ENCODE measurements at places on chromosomes 1 and 21.
A peak's percentile ranks its signal among the peaks of the same experiment; 100 is the strongest.

- DNase-seq, result peak; percentile 99
These were observed at the start of gene LEMD1 for GRCh38 chr1:205421798-205422197. TSS of gene LEMD1 (minus strand) at chr1:205422056. CDS start at chr1:205420536, 1,520 bp downstream.

GRCh38 chr1:85570446-85571180 lies 9.9 kb upstream of the CCN1 start:
- no peak for DNase-seq

DNA sequence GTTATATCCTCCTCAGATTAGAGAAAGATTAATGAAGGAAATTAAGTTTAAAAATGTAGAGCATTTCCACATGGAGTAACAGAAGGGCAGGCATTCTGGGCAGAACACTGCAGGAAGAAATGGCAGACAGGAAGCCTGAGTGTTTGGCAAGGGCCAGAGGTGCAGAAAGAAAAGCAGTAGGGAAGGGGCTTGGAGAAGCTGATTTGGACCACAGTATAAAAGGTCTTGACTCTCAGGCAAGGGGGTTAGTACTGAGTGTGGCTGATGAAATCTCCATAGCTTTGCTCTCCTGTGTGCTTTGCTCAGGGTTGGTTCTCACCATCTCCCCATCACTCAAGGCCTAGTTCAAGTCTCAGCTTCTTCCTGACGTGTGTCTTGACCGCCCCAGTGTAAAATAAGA lies 80.2 kb downstream of the SLC45A1 start:
- no peak for DNase-seq

DNA sequence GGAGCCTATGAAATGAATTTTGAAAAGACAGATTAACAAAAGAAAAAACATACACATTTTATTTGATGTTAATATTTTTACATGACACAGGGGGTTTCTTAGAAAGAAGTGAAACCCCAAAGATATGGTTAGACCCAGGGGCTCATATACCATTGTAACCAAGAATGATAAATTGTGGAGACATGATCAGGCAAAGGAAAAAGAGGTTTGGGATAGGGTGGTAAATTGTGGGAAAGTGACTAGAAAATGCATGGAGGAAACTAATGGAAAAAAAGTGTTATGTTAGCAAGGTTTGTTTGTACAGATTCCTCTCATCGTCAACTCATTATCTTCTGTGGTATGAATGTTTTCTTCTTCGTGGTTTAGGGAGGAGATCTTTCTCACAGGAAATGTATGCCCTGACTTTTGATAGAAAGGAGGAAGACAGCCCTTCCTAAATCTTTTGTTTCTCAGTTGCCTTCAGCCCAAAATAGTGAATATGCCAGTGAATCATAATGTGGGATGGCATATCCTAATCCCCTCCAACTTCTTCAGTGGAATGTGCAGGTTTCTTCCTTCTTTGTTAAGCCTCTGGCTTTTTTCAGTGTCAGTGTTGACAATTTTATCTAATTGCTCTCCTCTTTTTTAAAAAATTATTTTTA lies 140.4 kb upstream of the UBE2U start:
- no peak for DNase-seq

GRCh38 chr1:157363660-157364140 lies 188.6 kb downstream of the FCRL5 start:
- DNase-seq, result no peak
